Glomerular endothelial cell (primary cell): ENCODE measurements at places on chromosomes 3 and 15. TPM values are rescaled to one million over a fixed set of nuclear protein-coding genes. Genes with fewer than 3 reads are reported as not detected.

CCDC13 gene
- total RNA-seq: 0.47 and 1.5 TPM in 2 replicates

LEKR1 gene
- 0.34 TPM in 1 of 2 replicates, not detected in the other for total RNA-seq

AMIGO3 gene
- 0.19 and 1.2 TPM in 2 replicates for total RNA-seq

LDHAL6B gene
- total RNA-seq: not detected in 2 replicates

IL17RB gene
- not detected in 2 replicates for total RNA-seq

FAM107A gene
- total RNA-seq: 48.2 and 74.4 TPM in 2 replicates

CAPN3 gene
- 4.1 TPM in 1 of 2 replicates, not detected in the other for total RNA-seq

CTXN2 gene
- total RNA-seq: not detected in 2 replicates

CHDH gene
- 0.06 and 0.82 TPM in 2 replicates for total RNA-seq

CORO2B gene
- total RNA-seq: 7.8 and 10.9 TPM in 2 replicates

DGKG gene
- 3.8 and 4.4 TPM in 2 replicates for total RNA-seq

LMAN1L gene
- 0.64 TPM in 1 of 2 replicates, not detected in the other for total RNA-seq

PFN2 gene
- 76.2 and 94.9 TPM in 2 replicates for total RNA-seq

ZCWPW2 gene
- total RNA-seq: 0.18 TPM in 1 of 2 replicates, not detected in the other

MFGE8 gene
- 107 and 140 TPM in 2 replicates for total RNA-seq

IGSF11 gene
- total RNA-seq: 0.44 TPM in 1 of 2 replicates, not detected in the other

C3orf22 gene
- not detected in 2 replicates for total RNA-seq

NPHP3 gene
- total RNA-seq: 31.7 and 34.5 TPM in 2 replicates

RLBP1 gene
- not detected in 2 replicates for total RNA-seq

GMNC gene
- 0.06 TPM in 1 of 2 replicates, not detected in the other for total RNA-seq

FBLN2 gene
- total RNA-seq: 1.6 and 14.2 TPM in 2 replicates
